ENCODE measurements at places on chromosomes 3 and 15.

- DNase-seq, result no peak
These were observed 26.2 kb upstream of the TOP2B start for GRCh38 chr3:25690768-25691533.

DNA sequence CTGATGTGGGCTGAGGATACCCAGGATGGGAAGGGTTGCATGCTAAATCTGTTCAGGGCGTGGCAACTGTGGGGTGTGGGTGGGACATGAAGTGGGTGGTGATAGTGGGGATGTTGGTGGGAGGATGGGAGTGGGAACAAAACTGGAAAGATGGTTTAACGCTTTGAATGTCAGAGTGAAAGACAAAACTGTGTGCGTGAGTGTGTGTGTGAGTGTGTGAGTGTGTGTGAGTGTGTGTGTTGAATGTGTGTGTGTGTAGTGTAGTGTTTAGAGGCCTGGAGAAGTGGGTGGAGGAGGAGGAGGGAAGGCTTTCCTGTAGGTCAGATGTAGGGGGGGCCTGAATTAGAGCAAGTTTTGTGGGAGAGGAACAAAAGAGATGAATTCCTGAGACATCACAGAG lies 44.2 kb upstream of the ONECUT1 start:
- DNase-seq, result no peak

DNA sequence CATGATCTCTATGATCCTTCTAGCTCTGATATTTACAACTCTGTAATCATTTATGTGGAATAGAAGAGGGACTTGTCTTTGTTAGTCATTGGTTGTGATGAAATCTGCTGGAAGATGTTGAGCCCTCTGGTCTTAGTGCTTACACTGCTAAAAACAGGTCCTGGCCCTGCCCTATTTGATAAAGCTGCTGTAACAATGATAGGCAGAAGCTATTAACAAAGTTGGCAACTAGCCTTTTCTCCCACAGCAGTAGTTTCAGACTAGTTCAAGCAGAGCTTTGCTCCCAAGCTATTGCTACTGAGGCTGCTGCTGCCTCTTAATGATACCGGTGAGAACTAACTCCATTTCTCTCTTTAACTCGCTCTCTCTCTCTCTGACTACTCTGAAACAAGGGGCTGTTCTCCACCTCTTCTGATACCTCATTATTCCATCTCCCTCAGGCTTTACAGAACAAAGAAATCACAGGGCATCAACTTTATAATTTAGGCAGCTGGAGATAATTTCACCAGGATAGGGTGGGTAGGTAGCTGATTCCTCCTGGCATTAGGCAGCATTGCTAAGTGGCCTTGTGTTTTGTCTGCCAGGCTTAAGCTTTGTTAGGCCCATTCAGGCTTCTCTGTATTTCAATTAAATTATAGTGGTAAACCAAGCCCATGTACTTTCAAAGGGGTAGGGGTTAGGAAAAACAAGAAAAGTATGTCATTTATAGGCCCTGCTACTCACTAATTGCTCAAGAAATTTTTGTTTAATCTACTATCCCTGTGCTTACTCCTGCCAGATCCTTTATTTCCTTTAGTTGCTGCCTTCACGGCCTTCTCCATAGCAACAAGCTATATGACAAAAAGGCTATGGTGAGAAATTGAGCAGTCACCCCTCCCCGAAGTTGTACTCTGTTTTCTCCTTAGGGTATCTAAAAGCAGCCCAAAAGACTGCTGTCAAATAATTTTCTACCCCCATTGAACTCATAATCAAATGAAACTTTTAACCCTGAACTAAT lies 139.6 kb downstream of the RBPMS2 start:
- DNase-seq, result no peak

DNA sequence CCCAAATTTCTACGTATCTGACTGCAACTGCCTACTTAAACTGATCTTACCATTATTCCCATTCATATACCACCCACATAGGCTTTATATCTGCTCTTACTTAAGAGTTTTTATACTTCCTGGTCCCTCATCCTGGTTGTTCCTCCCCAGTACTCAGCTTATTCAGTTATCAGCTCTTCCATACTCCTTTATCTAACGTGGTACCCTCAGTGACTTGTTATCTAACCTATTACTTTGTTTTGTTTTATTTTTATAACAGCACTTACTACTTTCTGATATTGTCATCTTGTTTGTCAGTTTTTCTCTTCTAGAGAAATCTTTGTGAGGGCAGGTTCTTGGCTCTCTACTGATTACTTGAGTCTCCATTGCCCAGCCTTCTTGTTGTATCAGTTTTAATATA lies 100.6 kb downstream of the ZNF609 start:
- DNase-seq, result no peak

GRCh38 chr15:81779181-81779580 lies 266.6 kb downstream of the MEX3B start:
- no peak for DNase-seq

- no peak for DNase-seq
These were observed 1.8 kb upstream of the CCR9 start for GRCh38 chr3:45884368-45885201.
